ENCODE measurements at places on chromosomes 12 and 14.

GRCh38 chr12:94561943-94562411, 88.4 kb downstream of the TMCC3 start:
- DNase-seq, result peak; percentile 60

GRCh38 chr12:19894050-19894449, 454.8 kb downstream of the AEBP2 start:
- peak; percentile 12 for DNase-seq

GRCh38 chr12:57240926-57241401, 10.0 kb downstream of the STAC3 start:
- DNase-seq, result peak; percentile 44

DNA sequence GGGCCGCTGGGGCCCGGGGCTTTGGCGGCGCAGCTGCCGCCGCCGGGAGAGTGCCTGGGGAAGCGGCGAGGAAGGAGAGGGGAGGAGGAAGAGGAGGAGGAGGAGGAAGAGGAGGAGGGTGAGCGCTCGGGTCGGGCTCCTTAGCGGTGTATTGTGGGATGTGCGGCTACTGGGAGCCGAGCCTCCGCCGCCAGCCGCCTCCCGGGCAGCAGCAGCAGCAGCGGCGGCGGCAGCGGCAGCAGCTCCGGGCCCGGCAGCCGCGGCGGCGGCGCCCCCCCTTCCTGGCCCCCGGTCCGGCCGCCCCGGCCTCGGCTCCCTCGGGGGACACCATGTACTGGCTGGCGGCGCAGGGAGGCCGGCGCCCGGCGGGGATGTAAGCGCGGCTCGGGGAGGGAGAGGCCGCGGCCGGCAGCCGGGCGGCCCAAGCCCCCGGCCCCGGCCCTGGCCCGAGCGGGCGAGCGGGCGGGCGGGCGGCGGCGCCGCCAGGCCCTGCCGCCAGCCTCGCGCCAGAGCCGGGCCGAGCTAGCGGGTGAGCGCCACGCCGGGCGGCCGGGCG, at the start of gene SETD1B:
SETD1B (plus strand) TSS at position 149 of the 556 bp plus-strand sequence. CDS start 729 bp downstream, outside the sequence.
- DNase-seq, result peak; percentile 70

DNA sequence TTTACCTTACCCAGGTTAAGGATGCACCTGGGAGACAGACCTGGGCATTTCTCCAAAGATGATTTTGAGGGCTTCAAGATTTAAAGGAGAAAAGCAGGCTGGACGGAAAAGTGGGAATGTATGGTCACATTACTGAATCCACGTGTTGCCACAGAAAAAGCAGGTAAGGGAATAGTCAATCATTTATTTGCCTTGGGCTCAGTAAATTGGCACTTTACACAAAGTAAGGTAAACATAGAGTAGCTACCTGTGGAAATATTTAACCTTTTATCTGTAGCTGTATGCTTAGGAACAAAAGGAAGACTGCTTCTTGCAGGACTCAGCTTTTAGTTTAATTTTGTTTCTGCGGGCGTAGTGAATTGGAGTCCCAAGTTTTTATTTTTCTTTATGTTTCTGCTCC, 153.3 kb downstream of the SLCO1B3 start:
- no peak for DNase-seq
